Activated naive CD4-positive, alpha-beta T cell treated with anti-CD3 and anti-CD28 coated beads, Interleukin-2, amount 50 U/mL, for 72 hours (primary cell): ENCODE measurements at places on chromosomes 4 and X.
A peak's percentile ranks its signal among the peaks of the same experiment; 100 is the strongest.

GRCh38 chr4:121138039-121138825 is 25.9 kb downstream of the TNIP3 start:
- DNase-seq: peak; percentile 50

DNA sequence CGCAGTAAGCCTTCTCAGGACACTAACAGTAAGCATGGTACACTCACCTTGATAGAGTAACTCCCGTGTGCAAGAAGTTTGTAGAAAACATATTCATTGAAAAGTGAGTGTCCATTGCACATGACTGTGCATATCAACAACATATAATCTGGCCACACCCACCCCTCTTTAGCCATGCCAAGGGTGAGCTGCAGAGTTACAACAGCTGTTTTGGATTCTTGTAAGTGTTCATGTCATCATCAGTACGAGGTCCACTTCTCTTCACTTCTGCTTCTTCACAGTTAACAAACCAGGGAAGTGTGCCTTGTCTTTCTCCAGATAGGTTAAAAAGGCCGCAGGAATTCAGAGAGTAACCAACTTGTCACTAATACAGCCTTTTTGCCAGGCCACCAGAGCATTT is 116.6 kb downstream of the IRF2 start:
- DNase-seq: no peak

DNA sequence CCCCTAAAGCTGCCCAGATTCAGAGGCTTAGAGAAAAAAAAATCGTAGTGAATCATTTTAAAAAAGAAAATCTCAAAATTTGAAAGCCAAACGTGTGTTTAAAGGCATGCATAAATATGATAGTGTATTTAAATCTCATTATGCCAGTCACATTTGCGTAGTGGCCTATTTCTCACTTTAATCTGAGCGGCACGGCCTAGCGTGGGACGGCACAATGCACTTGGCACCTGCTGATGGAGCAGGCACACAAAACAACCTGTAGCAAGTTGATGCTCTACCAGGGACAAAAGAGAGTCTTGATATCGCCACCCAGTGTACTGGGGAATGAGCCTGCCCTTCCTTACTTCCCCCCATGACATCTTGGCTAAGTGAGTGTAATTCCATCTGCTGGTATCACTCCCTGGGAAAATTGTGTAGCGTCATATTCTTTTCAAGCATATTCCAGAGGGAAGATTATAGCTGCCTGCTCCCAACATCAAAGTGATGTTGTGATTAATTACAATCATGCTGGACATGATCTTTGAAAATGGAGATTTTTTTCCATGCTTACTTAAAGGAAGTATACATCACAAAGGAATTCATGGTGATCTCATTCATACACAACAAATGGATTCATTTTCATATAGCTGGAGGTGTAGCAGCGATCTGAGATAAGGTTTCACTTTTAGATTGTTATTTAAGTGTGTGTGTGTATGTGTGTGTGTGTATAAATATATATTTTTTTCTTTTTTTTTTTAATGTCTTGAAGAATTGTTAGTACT is 138.8 kb downstream of the DCTD start:
- no peak for DNase-seq

- no peak for DNase-seq
Observed at GRCh38 chr4:3786196-3786869, 20.1 kb downstream of the ADRA2C start.

GRCh38 chr4:19051831-19052230 is 1030.3 kb upstream of the LCORL start:
- no peak for DNase-seq

DNA sequence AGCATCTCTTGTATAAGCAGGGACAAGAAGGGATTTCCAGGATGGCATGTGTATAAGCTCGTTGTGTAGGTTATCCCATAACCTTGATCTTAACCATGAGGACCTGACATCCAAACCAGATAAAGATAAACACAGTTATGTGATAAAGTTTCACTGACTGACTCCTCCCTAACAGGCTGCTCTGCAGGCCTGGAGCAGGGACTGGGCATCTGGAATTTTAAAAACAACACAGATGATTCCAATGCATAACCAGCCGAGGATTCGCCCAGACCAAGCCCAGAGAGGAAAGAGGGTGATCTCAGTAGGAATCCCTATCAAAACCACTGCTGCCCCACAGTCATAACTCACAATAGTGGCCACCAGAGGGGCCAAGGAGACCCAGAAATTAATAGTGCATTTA is 22.7 kb downstream of the KLF3 start:
- DNase-seq: no peak

DNA sequence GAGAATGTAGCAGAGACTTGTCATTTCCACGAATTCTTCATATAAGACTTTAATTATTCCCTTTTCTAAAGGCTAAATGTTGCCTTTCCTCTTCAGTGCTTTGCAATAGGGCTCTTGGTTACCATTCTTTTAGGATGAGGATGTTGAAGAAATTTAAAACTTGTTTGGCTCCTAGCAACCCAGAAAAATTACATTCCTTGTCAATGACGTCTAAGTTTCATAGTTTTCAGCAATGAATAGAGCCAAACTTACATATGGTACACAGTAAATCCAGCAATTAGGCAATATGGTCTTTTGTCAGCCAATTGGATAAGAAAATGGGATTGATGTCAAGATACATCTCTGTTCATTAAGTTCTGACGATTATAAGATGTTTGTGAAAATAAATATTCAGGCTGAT is 1639.6 kb upstream of the PCDH10 start:
- DNase-seq: no peak
